KBM-7 (cell line): ENCODE measurements at places on chromosomes 12 and 14.
A peak's percentile ranks its signal among the peaks of the same experiment; 100 is the strongest.

DNA sequence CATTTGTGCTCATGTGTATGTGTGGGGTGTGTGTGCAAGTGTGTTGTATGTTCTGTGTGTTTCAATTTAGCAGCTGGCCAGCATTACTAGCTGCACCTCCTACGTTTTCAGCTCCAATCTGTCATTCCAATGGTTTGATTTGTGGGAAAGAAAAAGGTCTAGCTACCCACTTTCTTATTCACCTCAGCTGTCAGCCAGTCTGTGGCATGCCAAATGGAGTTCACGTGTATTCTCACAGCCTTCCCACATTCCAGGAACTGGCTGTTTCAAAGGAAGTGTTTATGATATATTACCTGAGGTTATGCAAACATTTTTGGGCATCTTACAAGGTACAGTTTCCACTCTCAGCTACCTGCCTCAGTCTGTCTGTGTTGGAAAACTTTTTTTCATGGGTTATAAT lies 220.2 kb upstream of the CPNE8 start:
- DNase-seq = no peak

DNA sequence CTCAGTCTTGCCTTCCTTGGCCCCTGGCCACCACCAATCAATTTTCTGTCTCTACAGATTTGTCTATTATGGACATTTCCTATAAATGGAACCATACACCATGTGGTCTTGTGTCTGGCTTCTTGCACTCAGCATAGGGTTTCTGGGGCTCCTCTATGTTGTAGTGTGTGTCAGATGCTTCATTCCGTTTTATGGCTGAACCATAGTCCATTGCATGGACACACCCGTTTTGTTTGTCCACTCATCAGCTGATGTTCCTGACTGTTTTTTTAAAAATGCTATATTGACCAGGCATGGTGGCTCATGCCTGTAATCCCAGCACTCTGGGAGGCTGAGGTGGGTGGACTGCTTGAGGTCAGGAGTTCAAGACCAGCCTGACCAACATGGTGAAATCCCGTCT lies 21.0 kb downstream of the ARL6IP4 start:
- DNase-seq = no peak

DNA sequence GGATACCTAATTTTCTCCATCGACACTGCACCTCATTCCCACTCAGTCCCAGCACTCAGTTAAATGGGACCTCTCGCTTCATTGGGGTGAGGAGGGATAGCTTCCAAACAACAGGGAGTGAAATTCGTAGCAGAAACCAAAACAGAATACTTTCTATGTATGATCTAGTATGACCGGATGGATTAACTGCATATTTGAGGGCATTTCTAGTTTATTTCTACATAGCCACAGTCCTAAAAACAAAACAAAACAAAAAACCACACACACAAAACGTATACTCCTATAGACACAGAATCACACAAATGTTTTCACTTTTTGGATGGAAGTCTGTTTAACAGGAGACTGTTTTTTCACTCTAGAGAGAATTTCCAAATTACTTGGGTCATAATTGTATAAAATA lies 307.5 kb upstream of the FKBP4 start:
- DNase-seq = no peak

DNA sequence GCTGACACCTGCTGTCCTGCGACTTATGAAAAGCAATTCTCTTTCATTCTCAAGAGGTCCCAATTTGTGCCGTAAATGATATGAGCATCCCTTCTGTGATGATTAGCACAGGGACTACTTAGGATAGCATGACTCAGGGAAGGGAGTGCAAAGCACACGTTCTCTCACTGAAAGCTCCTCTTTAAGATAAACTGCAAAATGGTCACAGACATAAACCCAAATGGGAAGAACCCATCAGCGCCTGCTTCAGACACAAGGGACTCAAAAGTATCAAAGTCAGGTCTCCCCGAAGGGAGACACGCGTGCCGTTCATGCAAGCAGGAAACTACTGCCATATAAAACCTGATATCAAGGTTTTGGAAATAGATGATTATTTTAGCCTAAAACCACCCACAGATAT lies 33.9 kb upstream of the PIWIL1 start:
- no peak for DNase-seq

GRCh38 chr12:74646831-74647230 lies 109.2 kb downstream of the ATXN7L3B start:
- no peak for DNase-seq

DNA sequence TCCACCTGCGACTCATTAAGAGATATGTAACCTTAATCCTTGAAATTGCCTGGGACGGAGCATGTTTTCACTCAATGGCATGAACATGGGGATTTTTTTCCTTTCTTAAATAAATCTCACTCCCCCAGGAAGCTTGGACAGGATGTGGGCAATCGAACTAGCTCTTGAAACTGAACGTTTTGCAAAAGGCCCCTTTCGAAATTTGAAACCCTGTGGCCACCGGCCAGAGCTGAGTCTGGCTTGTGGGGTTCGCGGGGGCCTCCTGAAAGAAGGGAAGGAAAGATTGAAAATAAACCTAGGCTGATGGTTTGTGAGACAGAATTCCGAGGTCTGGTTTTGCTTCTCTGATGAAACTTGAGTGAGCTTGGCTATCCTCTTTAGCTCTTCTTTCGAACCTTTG lies 101.4 kb upstream of the RTL1 start:
- DNase-seq = peak; percentile 7

DNA sequence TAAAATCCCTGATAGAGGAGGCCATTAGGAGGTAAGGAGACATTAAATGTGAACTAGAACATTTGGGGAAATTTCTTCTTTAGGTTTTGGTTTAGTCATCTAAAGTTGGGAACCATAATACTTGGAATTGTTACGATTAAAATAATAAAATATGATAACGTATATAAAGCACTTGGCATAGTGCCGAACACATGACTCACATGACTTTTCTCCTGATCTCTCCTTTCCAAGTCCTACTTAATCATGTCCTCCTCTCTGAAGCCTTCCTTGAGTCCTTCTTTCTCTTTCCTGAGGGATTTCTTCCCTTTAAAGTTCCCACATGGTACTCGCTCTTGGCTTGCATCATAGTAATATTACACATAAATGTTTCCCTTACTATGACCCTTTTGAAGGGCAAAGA lies 20.0 kb downstream of the BEST3 start:
- DNase-seq = no peak

DNA sequence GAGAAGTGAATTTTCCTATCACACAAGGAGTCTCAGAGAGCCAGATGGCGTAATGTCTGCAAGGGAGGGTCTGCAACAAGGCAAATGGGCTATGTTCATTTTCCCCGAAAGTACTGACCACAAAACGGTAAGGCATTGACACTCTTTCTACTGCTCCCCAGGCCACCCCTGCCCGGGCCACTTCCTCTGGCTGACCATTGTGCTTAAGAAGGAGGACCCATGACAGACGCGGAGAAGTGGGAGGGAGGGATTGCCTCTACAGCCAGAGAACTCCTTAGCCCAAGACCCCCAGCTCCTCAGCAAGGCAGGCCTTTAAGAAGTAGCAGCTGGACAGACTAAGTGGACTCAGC lies 1.2 kb downstream of the NCKAP5L start:
- no peak for DNase-seq

- DNase-seq = no peak
Observed at GRCh38 chr14:80135305-80136088, 75.8 kb downstream of the DIO2 start.

- DNase-seq = no peak
Observed at GRCh38 chr12:76649099-76649498, 89.5 kb upstream of the OSBPL8 start.

- no peak for DNase-seq
Observed at GRCh38 chr14:71286126-71286525, 378.9 kb downstream of the PCNX1 start.

DNA sequence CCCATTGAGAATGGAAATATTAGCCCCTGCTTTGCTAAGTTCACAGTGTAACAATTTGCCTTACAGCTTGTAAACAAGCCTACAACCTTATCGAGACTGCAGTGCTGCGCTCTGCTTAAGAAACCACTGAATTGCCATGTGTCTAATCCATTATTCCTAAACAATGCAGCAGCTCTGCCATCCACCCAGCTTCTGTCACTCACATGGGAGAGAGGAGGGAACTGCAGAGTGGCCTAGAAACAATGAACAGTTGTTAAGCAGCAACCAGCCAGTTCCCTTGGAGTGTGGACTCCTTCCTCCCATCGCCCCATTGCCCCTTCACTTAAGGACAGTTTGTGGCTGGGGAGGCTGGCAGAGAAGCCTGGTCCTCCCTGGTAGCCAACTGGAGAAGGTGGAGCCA lies 42.9 kb downstream of the TESPA1 start:
- no peak for DNase-seq

DNA sequence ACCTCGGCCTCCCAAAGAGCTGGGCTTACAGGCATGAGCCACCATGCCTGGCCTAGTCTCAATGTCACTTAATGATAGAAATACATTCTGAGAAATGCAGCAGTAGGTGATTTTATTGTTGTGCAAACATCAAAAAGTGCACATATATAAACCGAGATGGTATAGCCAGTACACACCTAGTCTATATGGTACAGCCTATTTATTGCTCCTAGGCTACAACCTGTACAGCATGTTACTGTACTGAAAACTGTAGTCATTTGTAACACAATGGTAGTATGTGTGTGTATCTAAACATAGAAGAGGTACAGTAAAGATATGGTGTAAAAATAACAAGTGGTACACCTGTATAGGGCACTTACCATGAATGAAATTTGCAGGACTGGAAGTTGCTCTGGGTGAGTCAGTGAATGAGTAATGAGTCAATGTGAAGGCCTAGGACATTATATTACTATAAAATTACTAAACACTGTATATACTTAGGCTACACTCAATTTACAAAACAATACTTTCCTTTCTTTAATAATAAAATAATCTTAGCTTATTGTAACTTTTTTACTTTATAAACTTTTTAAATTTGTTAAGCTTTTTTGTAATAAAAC lies 166.7 kb upstream of the SYT1 start:
- no peak for DNase-seq

GRCh38 chr12:38392554-38393144 lies 76.1 kb downstream of the ALG10B start:
- no peak for DNase-seq

- DNase-seq = no peak
Observed at GRCh38 chr14:69819607-69820006, 22.6 kb upstream of the SLC10A1 start.

GRCh38 chr14:91841065-91841464 lies 26.3 kb downstream of the TC2N start:
- no peak for DNase-seq

DNA sequence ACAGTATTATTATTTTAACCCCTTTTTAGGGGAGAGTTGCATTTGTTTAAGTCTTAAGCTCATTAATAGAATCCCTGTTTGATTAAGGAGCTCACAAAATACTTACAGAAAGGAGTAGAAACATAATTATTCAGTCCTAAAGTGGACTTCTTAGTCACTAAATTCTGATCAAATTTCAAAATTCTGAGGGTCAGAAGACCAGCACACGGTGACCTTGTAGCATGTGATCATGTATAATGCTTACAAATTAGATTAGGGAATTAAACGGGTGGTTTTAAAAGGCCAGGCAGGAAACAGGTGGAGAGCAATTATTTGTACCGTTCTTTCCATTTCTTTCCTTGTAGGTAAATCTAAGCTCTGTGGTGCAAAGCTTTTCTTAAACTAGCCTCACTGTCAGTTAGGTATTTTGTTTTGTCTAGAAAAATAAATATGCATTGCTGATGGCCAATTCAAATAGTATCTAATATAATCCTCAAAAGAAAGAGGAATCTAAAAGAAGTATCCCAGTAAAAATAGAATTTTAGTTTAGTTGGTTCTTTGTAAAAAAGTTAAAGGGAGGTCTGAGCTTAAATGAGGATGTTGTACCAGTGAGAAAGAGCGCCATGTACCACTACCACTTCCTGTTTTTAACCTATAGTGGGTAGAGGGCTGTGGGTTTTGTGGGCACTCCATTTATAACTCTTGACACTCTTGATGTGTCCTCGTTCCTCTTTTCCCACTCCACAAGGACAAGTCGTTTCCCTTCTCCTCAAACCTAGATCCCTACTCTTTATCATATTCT lies 51.1 kb downstream of the SLC38A1 start:
- DNase-seq = peak; percentile 98

- DNase-seq = no peak
Observed at GRCh38 chr12:29543036-29543435, 45.5 kb upstream of the OVCH1 start.

DNA sequence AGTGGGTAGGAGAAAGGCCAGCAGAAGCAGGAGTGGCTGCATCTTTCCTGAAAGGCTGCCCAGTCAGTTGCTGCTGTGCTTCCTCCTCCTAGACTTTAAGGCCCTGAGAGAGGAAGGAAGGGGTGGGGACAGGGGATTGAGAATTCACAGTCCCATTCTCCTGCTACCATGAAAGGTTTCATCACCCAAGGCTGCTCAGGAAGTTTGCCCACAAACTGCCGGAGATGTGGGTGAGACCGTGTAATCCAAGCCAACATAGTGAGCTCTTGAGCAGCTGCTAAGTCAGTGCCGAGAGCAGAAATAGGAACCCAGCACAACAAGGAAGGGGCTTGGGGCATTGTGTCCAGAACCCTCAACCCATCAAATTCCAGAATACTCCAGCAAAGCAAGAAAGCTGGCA lies at the start of gene CTSG:
Gene CTSG, minus strand, starts transcription at position 69 of the 400 bp plus-strand sequence. Its CDS starts 27 bp downstream, at position 42.
- no peak for DNase-seq

GRCh38 chr12:25194722-25195055 lies 271 bp downstream of the DNAI7 start:
- no peak for DNase-seq

DNA sequence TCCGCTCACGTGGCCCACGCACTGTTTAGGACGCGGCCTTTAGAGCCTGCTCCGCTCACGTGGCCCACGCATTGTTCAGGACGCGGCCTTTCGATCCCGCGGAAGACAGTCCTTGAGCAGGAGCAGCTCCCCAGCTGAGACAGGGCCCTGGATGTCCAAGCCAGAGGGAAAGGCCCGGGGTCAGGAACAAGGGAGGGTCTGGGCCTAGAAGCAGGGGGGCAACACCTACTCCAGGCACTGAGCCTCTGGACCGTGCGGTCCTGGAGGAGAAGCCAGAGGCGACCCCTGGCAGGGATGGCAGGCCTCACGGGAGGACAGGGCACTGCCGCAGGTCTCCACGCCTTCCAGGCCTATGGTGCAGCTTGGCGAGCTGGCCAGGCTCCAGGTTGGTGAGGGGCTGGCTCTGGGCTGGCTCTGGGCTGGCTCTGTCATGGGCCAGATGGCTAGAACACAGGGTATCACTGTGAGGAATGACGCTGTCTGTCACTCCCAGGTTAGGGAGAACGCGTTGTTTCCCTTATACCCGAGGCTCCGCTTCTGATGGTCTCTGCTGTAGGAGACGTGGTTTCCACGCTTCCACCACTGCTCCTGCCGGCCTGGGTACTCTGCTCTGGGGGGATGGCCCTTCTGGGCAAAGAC lies 341.7 kb downstream of the TMEM121 start:
- DNase-seq = no peak

DNA sequence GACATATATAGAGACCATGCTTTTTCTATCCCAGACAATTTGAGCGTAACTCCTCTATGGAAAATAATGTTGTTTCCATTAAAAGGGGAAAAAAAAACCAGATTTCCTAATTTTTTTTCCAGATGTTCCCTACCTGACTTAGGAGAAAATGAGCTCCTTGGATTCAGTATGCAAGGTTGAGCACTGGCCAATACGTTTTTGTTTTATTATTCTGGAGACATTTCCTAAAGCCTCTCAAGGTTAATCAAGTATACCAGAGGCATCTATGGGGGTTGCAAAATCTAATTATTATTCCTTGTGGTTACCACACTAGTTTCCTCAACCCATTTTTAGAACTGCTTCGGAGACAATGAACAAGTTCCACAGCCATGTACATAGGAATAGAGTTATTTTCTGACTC lies 291.3 kb downstream of the SLC16A7 start:
- DNase-seq = no peak

GRCh38 chr12:24911271-24911791 lies 37.6 kb downstream of the BCAT1 start:
- no peak for DNase-seq
